ENCODE measurements at places on chromosomes 6 and 20.

GRCh38 chr20:49833483-49833882 lies 20.9 kb downstream of the SLC9A8 start:
- DNase-seq, result no peak

DNA sequence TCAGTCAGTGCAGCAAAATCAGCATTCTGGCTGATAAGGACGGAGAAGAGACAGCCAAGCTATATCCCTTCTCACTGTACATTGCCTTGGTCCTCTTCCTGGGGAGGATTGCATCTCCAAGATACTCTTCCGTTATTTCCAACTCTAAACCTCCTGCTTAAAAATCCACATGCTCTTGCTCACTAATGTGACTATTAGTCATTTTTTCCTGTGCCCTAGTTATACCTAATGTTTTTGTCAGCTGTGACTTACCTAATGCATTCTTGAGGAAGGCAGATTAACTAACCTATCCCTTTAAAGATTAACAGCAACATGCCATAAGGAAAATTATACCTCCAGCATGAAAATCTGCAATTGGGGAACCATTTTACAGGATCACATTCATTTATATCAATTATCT lies 317.6 kb downstream of the BTBD9 start:
- DNase-seq, result no peak

DNA sequence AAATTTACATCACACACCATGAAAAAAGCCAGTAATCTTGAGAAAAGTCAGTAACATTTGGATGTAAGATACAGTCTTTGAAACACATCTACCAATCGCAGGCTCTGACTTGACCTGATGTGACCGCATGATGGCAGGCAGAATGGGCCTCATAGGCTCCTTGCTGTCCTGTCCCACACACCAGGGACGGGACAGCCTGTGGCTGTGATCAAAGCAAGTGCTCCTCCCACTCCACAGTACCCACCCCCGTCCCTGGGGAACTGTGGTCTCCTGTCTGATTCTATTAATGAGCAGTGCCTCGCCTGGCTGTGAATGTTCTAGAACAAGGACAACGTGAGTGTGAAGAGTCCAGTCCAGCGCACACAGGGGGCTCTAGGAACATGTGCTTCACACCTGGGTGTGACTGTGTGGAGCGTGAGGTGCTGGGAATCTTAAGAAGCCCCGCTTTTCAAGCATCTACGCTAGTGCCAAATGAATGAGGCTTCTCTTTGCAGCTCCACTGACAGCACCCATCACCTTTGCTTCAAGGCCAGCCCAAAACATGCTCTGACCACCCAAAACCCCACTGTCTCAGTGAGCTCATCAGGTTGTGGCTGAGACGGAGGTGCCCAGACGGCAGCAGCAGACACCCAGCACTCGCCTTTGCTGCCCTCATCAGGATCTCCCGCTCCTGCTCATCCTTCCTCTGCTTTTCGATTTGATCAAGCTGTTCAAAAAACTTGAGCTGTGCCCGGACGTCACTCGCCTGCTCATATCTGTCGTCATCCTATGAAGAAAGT lies 67.1 kb downstream of the TAF4 start:
- no peak for DNase-seq

DNA sequence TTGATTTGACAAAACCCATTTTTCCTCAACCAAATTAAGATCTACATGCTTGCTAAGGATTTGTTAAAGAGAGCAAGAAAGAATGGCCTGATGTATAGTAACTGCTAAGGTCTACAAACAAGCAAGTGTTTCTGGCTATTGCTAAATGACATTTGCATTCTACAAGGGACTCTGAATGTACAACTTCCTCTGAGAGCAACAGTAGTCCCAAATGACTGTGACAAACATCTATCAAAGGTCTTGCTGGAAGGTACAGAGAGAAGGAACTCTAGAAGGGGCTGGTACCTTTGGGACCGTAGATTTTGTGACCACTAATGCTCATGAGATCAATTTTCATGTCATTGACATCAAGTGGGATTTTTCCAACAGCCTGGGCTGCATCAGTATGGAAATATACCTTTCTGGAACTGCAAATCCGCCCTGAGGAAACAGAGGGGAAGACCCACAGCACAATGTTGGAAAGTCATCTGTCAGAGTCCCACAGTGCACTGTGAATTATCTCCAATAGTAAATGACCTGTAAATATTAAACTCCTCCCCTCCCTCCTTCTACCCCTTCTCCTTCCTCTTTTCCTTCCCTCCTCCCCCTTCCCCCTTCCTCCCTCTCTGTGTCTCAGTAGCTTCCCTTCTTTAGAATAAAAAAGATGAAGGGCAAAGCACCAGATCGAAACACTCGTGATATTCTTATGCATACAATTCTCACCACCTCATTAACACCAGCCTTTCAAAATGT lies 15.9 kb upstream of the CPNE1 start:
- no peak for DNase-seq

- no peak for DNase-seq
Measured at GRCh38 chr6:30931272-30931671, 698 bp downstream of the SFTA2 start.

GRCh38 chr6:7604003-7604402 lies 14.0 kb downstream of the SNRNP48 start:
- DNase-seq, result no peak

DNA sequence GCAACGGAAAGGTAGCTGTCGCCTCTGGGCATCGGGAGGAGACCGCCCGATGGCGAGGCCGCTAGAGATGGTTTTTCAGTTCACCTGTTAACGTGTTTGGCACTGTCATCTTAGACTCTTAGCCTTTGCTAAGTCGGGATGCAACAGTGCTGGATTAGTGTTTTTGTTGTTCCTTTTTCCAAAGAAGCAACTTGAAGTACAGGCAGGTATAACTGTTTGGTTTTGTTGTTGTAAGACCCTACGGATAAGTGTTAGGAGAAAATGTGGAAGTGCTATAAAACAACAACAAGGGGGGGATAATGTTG lies 723 bp downstream of the MANEA start:
- no peak for DNase-seq

GRCh38 chr6:39225946-39226437 lies 3.3 kb downstream of the KCNK5 start:
- DNase-seq, result no peak

GRCh38 chr20:50837532-50838321 lies 42.9 kb downstream of the BCAS4 start:
- no peak for DNase-seq

- DNase-seq, result no peak
Measured at GRCh38 chr20:49969946-49970345, 12.8 kb upstream of the SNAI1 start.

- DNase-seq, result no peak
Measured at GRCh38 chr6:36781669-36782068, 57.6 kb downstream of the CPNE5 start.

GRCh38 chr6:77173472-77174074 lies 289.7 kb downstream of the HTR1B start:
- DNase-seq, result no peak

DNA sequence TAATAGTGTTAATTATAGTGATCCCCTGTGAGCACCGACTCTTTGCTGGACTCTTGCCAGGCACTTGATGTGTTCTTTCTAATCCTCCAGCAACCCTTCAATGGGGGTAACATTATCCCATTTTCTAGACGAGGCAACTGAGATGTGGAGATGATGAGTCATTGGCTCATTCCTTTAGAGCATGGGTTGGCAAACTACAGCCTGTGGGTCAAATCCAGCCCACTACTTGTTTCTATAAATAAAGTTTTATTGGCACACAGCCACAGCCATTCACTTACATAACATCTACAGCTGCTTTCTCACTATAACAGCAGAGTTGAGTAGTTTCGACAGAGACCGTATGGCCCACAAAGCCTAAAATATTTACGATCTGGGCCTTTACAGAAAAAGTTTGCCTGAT lies 249.5 kb upstream of the KCNG1 start:
- no peak for DNase-seq

- no peak for DNase-seq
Measured at GRCh38 chr20:32796383-32796948, 23.3 kb upstream of the MAPRE1 start.

GRCh38 chr6:80639181-80639629 lies 532.7 kb downstream of the BCKDHB start:
- no peak for DNase-seq

- no peak for DNase-seq
Measured at GRCh38 chr6:148713033-148713738, 33.6 kb upstream of the UST start.

DNA sequence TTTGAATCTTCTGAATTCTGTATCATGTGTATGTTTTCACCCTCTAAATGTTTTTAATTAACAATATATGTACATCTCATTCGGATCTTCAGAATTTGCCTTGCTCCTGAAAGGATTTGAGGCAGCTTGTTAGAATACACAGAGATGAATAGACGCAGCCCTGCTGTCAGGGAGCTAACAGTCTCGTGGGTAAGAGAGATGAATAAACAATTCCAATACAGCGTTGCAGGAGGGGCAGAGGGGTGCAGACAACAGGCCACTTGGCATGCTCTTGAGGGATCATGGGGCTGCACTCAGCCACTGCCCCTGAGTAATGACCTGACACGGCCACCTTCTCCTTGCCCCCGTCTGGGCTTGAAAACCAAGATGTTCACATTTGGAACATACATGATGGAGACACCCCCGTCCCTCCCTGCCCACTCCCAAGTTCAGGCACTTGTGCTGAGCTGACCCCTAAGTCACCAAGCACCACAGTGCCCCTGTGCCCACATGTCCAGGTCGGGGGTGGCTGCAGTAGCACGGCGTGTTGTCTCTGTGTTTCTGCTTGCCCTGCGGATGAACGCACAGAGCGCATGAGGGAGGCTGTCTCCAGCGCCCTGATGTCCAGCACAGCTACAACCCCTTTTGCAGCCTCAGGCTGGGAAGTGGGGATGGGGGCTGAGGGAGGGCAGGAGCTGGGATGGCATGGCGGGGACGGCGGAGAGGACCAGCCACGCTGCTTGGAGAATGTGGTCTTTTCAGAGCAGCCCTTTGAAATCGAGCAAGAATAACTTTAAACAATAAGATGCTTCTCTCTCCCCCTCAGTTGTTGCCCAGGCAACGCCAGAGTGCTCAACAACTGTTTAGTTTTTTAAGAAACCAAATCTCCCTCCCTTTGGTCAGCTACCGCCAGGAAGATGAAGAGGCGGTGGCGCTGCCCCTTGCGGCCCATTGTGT lies 33.0 kb upstream of the CDH22 start:
- no peak for DNase-seq

DNA sequence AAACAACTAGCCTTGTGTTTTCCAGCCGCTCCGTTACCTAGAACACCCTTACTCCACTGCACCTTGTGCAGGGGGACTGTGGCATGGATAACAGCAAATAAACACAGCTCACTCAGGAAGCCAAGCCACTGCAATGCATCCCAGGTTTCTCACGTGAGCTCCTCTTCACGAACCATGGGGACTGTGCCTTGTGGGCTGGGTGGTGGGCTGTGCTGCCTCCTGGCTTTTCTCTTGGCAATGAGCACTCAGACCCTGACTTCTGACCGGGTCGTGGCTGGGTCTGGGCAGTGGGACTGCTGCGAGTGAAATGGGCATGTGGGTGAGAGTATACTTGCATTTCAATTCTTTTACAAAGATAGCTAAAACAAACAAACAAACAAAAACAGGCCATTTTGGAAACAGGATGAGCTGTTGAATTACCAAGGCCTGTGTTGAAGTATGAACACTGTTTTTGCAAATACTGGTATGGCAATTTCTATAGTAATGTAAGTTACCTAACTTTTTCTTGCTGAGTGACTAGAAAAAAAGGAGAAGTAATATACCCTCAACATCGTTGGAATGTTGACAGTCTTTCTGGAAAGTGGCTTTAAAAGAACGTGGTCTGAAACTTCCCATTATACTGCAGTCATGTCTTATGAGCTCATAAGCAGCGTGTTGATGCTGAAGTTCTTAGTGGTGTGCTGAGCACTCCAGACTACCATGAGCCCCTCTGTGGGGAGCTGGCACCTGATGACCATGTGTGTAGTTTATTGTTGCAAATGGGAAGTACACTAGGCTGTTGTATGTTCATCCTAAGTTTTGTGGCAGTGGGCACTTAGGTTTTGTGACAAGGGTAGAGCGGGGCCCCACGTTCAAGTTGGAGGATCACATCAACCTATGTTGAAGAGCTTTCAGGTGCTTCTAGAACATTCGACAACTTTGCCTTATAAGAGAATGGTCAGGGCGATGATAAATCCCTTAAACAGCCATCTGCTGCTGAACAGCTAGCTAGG lies 120.4 kb downstream of the ARMC2 start:
- DNase-seq, result no peak

GRCh38 chr6:21986703-21987102 lies 310.1 kb downstream of the PRL start:
- DNase-seq, result no peak

DNA sequence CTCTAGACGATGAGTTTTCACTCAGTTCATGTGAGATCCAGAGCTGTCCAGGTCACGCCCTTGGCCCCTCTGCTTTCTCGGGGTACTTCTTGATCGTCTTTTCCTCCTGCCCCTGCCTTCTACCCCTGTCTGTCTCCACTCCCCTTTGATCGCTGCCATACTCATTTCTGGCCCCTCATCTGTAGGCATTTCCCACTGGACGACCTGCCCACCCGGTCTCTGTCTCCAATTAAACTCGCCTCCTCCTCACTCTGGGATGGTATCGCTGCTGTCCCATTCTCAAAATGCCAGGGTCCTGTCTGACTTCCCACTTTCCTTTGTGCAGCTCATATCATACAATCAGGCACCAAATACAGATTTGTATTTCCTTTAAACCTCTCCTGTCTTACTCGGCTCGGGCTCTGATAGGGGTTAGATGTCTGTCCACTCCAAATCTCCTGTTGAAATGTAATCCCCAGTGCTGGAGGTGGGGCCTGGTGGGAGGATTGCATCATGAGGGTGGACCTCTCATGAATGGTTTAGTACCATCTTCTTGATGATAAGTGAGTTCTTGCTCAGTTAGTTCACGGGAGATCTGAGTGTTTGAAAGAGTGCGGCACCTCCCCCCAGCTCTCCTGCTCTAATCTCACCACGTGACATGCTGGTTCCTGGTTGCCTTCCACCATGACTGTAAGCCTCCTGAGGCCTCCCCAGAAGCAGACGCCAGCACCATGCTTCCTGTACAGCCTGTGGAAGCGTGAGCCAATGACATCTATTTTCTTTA lies 3.5 kb upstream of the SYNJ2 start:
- no peak for DNase-seq

DNA sequence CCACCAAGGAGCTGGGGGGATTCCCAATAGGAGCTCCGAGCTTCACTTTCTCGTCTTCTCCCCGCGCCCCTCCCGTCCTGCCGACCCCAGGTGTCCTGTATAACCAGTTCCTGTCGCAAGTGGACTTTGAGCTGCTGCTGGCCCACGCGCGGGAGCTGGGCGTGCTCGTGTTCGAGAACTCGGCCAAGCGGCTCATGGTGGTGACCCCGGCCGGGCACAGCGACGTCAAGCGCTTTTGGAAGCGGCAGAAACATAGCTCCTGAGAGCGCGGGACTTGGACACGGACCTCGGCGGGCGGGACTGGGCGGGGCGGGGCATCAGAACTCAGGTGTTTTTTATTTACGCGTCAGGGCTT lies 340 bp upstream of the VARS2 start:
- no peak for DNase-seq

GRCh38 chr20:54633374-54634355 lies 158.3 kb downstream of the DOK5 start:
- DNase-seq, result no peak

- no peak for DNase-seq
Measured at GRCh38 chr20:45251884-45252560, 2.3 kb downstream of the SLPI start.
